ENCODE measurements at places on chromosomes 7 and 10.

- no peak for DNase-seq
These were observed 66.3 kb downstream of the C10orf143 start for GRCh38 chr10:130044067-130045061.

GRCh38 chr7:99090771-99091542, 53.0 kb downstream of the SMURF1 start:
- no peak for DNase-seq

GRCh38 chr10:89153971-89154370, 53.1 kb downstream of the CH25H start:
- no peak for DNase-seq

DNA sequence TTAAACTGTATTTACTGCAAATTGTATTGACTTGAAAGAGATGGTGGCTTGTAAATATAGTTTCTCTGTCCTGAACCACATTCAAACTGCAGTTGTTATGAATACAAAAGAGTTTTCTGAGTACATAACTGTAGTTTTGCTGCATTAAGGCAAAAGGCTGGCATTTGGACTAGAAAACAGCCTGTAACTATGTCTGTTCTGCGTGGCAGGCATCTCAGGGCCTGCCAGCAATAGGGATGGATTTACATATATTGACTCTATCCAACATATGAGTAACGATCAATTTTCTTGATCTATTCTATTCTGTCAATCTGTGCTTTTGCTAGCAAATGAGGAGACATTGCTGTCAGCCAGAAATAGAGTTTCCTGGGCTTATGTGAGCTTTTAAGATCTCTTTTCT, 174.6 kb downstream of the TMEM26 start:
- no peak for DNase-seq

DNA sequence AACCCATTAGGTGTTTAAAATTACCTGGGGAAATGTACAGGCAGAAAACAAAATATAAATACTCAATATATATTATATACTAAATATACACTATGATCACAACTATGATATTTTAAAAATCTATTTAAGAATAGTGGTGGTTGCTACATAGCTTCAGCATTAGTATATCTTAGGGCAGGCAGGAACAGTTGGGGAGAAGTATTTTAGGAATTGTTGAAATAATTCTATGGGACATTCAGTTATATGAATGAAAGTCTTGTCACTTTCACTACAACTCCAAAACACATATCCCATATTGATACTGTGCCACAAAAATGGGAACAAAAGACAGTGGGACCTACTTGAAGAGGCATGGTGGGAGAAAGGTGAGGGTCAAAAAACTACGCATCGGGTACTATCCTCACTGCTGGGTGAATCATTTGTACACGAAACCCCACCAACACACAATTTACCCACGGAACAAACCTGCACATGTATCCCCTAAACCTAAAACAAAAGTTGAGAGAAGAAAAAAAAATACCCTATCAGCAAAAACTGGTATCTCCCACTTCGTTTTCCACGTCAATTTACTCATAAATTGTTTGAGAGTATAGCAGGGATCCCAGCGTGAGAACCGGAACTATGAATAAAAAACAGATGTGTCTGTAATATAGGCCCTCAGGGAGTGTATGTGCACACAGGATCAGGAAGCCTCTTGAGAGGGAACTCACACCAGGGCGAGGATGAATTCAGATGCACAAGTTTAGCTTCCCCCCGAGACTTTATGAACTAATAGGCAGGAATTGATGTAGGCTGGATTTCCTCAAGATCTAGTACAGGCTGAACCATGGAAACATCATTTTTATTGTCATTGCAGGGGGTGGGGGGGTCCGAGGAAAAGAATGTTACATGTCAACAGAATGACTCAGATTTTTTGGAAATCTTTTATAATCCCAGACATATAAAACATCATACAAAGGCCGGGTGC, 16.2 kb downstream of the SLC16A12 start:
- no peak for DNase-seq

DNA sequence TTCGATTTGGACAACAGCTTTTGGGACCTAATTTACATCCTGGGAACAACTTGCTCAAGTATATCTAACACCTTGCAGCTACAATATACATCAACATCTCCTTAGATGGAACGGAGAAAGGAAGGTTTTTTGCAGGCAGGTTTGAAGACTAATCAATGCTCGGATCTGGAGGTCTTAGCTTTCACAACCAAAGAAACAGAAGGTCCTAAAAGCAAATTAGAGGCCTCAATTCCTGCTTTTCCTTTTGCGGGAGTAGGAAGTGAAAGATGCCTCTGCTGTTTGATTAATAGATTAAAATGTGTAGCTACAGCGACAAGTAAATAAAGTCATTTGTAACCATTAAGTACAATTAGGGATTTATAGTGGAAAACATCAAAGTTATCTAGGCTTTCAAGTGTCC, 3.7 kb upstream of the SP8 start:
- DNase-seq, result no peak

DNA sequence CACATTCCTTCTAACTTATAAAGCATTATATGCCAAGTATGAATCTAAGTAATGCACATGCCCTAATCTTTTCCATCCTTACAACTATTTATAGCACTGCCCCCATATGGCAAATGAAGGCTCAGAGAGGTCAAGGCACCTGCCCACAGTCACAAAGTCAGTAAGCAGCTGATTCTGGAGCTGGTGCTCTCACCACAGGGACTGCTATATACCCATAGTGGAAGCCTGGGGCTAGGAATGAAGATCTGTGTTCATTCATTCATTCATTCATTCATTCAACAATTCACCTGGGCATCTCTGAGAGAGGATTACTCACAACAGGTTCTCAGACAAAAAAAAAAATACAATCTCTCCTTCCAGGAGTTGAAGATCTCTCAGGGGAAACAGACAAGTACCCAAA, 213.4 kb downstream of the KCNMA1 start:
- DNase-seq, result no peak

GRCh38 chr7:155992538-155992937, 180.3 kb upstream of the SHH start:
- no peak for DNase-seq

DNA sequence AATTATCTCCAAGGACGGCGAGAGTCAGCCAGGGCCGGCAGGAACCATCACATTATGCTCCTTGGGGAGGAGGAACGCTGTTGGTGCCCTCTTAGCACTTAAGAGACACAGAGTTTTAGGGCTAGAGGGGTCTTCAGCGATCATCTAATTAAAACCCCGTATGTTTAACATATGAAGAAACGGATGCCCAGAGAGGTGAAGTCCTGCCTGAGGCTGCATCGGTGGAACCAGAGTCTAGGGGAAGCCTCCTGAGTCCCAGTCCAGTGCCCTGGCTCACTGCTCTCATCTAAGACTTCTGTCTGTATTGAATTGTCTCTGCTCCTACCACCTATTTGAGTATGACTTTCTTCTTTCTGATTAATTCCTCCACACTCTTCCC, 688 bp upstream of the ABCB4 start:
- DNase-seq, result no peak

GRCh38 chr10:61623161-61623560, 39.6 kb upstream of the CABCOCO1 start:
- no peak for DNase-seq

DNA sequence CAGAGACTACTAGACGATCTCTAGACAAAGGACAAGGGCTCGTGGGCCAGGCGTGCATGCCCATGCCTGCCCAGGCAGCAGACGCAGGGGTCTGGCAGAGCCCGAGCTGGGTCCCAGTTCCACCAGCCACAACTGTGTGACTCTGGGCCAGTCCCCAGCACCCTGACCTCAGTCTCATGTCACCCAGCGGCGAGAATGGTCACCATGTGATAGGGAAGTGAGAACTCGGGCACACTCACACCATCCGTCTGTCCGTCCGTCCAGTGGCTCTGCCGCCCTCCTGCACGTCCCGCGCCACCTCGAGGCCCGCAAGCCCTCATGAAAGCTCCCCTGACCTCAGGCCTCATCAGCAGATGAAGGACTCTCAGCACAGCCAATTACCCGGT, 280.0 kb downstream of the ELFN1 start:
- no peak for DNase-seq

GRCh38 chr10:71804077-71804476, 30.8 kb upstream of the VSIR start:
- DNase-seq, result no peak

GRCh38 chr10:121326905-121327304, 271.3 kb downstream of the FGFR2 start:
- DNase-seq, result no peak

DNA sequence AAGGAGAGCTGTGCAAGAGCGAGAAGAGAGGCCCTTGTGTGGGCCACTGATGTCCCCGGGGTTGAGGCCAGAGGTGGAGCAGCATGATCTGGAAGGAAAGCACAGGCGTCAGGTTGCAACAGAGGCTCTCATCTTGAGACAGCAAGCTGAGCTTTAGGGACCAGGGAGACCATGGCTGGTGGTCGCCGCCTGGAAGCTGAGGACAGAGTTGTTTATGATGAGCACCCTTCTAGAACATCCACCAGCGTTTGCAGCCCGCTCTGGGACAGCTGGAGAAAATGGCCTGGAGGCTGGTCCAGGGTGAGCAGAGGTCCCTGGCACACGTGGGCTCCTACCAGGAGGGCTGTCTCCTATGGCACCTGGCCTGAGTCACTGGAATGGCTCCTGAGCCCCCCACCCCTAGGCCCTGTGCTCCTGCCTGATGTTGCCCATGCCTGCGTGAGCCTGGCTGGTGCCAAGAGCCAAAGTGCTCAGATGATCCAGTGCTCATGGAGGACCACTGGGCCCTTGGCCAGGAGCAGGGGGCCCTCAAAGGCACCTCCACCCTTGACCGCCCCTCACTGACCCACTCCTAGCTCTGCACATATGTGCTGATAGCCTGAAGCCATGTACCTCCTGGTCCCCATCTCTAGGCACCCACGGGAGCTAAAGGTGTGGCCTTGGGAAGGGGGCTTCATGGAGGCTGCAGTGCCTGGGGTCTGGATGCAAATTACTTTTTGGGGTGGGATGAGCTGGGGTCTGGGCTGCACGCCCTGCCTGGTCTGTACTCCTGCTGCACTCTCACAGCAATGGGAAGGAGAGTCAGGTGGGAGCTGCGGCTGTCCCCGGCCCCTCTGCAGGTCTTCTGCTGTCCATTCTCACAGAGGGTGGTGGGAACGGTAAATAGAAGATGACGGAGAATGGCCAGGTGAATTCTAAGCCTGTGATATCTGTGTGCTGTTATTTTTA, 40.1 kb upstream of the RET start:
- DNase-seq, result no peak

GRCh38 chr7:18597754-18598153, 102.2 kb downstream of the HDAC9 start:
- no peak for DNase-seq

- no peak for DNase-seq
These were observed 166.5 kb downstream of the EGFR start for GRCh38 chr7:55185321-55185802.

DNA sequence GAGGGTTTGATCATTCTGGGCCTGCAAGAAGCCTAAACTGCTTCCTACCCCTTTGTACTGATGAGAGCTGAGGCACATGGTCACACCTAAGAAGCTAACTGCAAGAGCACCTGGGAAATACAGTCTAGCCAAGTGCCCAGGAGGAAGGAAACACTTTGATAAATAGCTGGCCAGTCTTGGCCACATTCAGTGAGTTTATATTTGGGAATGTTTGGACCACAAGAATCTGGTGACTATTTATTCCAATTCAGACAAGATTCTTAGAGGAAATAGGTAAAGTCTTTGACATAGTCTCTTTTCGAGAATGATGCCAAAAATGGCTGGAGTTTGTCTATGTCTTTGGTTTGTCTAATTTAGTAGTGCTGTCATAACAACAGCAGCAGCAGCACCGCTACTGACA, 213.6 kb downstream of the KIF20B start:
- DNase-seq, result no peak

- DNase-seq, result no peak
These were observed 140.6 kb downstream of the ALOX5 start for GRCh38 chr10:45514291-45515270.

GRCh38 chr10:60795465-60796202, 17.4 kb downstream of the CDK1 start:
- no peak for DNase-seq

DNA sequence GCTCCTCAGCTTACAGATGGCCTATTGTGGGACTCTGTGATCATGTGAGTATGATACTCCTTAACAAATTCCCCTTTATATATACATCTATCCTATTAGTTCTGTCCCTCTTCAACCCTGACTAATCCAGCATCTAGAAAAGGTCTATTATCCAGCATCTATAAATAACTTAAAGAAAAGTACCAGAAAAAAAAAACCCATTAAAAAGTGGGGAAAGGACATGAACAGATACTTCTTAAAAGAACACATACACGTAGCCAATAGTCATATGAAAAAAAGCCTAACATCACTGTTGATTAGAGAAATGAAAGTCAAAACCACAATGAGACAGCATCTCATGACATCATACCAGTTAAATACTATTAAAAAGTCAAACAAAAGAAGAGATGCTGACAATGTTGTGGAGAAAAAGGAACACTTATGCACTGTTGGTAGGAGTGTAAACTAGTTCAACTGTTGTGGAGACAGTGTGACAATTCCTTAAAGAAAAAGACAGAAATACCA, 549.5 kb upstream of the GRM3 start:
- no peak for DNase-seq

- DNase-seq, result no peak
These were observed 141.6 kb upstream of the GDF10 start for GRCh38 chr10:47158116-47159071.

GRCh38 chr7:154299736-154300135, 247.5 kb downstream of the DPP6 start:
- DNase-seq, result no peak

Measured in NCI-H187 treated with DMSO at 0.1 percent for 48 hours (cell line).